Endodermal cell (in vitro differentiated cells): ENCODE measurements at places on chromosomes 11 and 22. TPM values are rescaled to one million over a fixed set of nuclear protein-coding genes. Genes with fewer than 3 reads are reported as not detected.

Gene SCGB2A2
- not detected in 3 replicates for total RNA-seq

DNA sequence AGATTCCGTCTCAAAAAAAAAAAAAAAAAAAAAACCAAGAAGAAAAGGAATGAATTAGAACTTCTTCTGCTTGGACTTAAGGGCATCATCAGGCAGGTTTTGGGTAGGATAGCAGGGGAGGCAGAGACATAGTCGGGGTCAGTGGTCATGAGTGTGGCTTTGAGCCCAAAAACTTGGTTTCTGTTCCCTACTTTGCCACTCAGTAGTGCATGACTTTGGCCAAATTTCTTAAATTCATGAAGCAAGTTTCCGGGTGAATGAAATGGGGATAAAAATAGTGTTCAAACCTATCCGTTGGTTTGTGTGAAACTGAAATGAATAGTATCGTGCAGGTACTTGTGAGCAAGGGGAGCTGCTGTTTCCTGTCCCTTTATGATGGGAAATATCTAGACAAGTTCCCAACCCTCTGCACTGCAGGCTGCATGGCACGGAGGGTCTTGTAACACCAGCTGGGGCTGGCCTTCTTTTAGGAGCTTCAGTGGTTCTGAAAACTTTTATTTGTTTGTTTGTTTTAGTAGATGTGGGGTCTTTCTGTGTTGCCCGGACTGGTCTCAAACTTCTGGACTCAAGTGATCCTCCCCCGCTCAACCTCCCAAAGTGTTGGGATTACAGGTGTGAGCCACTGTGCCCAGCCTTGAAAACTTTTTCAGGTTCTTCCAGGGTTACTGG is 18.4 kb downstream of the NEAT1 start:
- DNase-seq = no peak

- no peak for DNase-seq
These were observed 90.3 kb downstream of the ZBTB16 start for GRCh38 chr11:114149689-114150407.

GRCh38 chr11:107666911-107667613 is 44.8 kb downstream of the SLN start:
- no peak for DNase-seq

DNA sequence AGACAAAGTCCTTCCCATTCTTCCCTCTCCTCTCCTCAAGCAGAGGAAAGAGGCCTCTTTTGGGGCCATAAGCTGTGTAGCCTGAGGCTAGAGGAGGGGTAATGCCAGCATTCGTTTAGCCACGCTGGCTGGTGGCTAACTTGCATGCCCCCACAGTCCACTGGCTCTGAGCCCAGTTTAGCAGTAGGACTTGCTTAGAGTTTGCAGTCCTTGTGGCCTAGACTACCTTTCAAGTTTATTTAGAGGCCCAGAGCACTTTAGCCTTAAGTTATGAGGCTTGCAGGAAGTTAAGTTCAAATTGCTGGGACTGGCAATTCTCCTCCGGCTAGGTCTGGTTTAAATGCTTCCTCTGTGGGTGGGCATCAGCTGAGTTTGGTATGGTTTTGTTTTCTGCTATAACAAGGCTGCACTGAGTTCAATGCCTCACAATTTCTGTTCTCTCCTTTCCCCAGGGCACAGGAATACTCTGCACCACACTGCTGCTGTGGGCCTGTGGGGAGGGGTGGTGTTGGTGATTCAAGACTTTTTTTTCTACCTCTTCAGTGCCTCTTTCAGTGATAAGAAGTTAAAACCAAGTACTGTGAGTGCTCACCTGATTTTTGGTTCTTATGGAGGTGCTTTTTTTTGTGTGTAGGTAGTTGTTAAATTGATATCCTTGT is 281.0 kb upstream of the C11orf87 start:
- DNase-seq = no peak

DNA sequence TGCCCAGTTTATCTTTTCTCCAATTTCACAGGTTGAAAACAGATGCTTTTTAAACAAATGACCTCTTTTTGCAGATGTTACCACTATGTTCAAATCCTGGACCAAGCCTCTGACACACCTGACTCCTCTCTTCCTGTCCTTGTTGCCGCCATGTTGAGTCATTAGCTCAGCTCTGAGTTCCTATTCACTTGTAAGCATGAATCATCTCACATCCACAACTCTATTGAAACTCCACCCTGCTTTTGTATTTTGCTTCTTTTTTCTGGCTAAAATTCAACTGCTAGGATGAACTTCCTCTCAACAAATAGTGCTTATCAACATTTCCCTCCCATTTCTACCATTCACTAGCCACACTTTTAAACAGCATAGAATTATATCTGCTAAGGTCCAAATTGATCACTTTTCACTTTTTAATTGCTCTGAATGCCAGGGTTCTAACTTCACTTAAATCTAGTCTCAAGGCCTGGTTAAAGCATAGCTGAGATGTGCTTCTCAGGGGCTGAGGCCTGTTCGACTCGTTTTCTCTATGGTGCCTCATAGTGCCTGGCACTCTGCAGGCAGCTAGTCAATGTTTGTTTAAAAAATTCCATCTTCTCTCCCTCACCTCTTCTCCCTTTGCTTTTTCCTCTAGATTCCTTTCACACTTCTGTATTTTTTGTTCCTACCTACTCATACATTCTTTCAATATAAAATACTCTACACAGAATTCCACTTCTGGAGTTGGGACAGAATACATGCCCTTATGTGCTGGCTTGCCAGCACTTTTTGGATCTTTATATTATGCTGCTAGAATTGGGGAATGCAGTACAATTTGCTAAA is 3.9 kb downstream of the JOSD1 start:
- DNase-seq = no peak

DNA sequence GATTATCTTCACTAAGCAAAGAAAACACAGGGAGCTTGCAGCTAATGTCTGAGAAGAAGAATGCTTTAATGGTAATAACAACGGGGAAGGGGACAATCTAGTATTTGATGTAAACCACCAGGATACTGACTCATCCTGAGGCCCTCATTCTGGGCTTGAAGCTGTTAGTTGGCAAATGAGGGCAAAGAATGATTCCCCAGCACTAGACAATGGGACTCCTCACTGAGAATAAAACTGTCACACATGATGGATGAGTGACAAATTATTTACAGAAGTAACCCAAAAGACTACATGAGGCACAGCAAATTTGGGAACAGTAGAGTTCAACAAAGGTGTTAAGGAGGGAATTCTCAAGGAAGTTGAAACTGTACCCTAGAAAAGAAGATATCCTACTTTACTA is 76.3 kb downstream of the FAM168A start:
- no peak for DNase-seq
